ENCODE measurements at places on chromosomes 6 and 20.

DNA sequence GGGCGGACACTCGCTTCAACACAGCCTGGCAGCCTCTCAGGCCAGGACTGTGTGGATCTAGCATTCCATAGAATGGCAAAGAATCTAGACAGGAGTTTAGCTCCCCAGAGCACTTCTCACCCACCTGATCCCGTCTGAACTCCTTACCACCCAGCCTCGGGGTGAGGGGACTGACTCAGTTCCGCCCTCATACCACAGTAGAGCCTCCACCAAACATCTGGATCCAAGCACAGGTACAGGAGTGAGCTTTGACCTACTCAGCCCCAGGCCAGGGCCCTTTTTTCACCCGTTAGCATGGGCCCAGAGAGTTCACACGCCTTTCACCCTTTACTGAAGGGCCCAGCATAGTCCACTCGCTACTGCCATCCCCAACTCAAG lies 715 bp downstream of the PSMF1 start:
- no peak for DNase-seq

GRCh38 chr6:156351346-156351966 lies 425.7 kb upstream of the ARID1B start:
- DNase-seq = no peak

DNA sequence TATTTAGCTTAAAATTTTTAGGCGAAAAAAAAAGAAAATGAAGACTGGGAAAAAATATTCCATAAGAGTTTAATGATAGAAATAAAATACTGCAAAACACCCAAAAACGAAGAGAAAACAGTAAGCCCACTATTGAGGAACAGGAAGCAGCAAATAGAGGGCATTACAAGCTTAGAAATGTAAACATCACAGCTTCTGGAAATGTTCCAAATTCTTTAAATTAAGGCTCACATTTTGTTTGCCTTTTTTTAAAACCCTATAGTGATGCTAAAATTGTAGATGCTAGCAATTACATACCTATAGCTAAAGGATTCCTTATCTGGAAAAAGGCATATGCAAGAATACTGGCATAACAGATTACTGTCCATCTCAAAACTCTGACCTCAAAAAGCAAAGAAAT lies 248.6 kb downstream of the KHDRBS2 start:
- no peak for DNase-seq

- DNase-seq = no peak
Observed at GRCh38 chr6:6331393-6331792, 10.9 kb upstream of the F13A1 start.

DNA sequence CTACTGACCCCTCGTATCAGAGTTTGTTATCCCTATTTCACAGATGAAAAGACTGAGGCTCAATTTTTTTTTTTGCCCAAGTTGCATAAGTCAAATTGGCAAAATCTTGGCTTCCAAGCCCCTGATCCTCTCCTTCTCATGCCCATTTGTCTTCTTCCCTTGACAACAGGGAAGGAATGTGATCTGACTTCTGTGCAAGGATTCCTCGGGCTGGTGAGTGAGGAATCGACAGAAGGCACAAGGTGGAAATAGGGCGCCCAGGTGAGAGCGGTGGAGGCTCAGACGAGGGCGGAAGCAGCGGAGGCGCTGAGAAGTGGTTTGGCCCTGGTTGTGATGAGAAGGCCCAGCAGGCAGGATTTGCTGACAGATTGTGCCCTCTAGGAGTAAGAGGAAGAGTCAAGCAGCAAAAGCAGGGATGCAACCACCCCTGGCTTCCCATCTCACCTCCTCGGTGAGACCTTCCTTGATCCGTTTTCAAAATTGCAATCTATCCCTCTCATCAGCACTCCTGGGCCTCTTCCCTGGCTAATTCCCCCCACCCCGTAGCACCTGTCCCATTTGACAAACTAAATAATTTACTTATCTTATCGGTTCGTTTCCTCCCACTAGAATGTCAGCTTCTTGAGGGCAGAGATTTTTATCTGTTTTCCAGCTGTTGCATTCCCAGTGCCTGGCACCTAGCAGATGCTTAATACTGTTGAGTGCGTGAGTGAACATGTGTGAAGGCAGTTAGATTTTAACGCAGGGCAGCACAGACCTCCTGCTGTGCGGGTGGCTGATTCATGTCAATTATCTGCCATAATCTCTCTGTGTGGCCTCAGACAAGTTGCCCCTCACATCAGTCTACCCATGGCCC lies 3.7 kb upstream of the SIRPA start:
- DNase-seq = no peak

DNA sequence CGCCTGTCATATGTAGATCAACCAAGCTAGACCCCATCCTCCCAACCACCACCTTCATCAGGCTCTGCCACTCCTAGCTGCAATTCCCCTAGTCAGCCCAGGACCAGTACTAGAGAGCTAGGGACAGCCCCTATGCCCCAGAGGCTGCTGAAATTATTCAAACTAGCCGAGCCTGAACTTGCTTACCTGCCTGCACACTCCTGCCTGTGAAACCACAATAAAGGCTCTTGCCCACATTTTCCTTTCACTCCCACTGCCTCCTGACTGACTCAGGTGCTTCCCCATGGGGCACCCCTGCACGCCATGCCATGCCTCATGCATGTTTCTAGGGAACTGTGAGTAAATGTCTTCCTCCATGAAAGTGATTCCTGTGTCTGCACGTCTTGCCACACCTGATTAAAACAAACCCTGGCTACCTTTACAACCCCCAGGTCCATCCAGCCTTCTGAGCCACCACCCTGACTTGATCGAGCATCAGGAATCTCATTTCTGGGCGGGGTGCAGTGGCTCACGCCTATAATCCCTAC lies 66.5 kb upstream of the IER3 start:
- no peak for DNase-seq

- DNase-seq = no peak
Observed at GRCh38 chr6:122140031-122140430, 259.4 kb upstream of the HSF2 start.

DNA sequence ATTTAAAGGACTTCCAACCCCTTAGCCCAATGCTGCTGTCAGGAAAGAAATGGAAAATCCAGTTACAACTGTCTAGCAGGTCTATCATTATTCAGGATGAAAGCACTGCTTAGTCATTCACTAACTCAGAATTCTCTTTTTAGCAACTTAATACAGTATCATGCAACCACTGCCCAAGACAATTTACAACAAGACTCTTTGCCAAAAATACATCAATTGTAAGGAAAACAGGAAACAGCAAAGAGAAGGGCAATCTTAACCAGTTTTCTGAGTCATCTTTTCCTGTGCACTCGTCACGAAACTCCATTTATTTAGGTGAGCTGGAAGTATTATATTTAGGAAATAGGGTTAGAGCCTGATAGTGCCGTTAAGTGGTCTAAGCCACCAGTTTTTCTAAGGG lies 1197.7 kb upstream of the CITED2 start:
- DNase-seq = no peak

DNA sequence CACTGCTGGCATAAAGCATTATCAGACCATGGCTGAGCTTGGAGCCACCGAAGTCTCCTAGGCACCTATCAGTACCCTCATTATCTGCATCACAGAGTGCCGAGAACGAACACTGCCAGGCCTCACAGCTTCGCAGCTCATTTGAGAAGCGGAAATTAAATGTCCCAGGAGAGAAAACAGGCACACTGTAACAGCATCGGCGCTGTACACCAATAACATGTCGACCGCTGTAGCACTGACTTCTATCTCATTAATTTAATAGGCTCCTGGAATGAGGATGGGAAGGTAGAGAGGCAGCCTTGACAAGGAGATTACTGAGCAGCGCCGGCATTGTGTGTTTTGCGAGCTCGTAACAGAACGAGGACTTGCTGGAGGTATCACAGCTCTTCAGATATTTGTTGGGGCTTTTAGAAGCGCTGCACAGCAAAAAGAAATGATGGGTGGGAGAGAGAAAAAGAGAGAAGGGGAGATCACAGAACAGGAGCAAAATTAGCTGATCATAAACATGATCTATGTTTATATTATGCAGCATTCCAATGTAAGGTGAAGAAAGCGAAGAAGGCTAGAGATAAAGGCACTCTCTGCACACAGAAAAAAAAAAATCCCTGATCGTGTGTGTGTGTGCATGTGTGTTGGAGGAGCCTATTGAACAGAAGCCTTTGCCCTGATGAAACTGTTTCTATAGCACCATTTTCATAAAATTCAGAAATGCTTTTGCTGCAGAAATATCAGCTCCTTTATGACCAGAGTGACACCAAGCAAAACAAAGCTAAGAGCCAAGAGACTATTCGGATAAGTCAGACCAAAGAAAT lies 29.2 kb downstream of the ID4 start:
- no peak for DNase-seq

DNA sequence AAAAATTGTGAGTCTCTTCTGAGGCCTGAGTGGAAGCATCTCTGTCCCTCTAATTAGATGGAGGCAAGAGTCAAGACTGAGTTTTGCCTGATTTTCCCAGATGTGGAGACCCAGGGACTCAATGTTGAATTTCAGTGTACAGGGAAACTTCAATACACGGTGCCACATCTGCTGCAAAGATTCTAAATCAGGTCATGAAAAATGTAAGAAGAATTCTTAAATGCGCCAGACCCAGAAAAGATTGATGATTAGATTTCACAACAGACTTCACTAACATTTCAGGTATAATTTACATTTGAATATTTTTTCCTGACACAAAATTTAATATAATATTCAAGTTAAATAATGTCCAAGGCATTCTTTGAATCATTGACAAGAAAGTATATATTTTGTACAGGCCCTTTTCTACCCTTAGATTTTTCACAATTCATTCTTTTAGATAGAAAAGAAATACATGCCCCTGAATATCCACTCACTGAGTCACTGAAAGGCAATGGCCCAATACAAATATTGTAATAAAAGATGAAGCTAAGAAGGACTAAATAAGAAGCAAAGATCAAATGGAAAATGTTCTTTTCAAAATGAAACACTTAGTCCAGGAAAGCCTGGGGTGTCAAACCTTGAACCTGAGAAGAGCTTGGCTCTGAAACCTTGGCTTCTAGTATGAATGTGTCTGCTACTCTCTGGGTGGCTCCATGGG lies 18.2 kb upstream of the HDGFL1 start:
- no peak for DNase-seq

All from central memory CD8-positive, alpha-beta T cell (primary cell).